ENCODE measurements at places on chromosomes 12 and 14.
A peak's percentile ranks its signal among the peaks of the same experiment; 100 is the strongest.

DNA sequence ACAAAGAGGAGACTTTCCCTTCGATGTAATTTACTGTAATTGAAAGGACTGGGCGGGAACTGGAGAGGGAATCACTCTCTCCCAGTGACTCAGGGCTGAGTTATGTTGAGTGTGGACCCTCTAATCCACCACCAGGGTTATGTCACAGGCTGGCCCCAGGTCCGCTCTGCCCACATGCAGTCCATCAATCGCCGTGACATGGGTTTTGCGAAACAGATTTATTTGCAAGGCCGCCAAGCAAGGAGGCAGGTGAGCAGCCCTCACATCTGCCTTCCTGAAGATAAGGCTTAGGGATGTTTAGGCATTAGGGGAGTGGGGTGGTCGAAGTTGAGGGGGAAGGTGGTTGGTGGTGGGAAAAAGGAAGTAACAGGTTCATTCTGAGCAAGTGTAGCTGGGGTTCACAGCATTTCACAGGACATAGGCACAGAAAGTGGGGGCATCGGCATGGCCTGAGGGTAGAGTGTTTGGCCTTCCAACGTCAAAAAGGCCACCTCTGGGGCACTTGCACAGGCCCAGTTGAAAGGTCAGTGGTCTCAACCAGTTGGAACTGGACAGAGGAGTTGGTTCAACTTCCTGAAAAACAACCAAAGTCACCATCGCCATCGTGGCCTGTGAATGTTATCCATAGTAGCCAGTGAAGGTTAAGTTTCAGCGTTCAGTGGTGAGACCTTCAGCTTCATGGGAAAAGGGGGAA, 66.9 kb downstream of the DNAH10 start:
- DNase-seq = no peak

GRCh38 chr14:60092526-60092920, 800 bp downstream of the PCNX4 start:
- no peak for DNase-seq

GRCh38 chr12:85424581-85425348, 144.7 kb downstream of the ALX1 start:
- DNase-seq = no peak

- no peak for DNase-seq
Observed at GRCh38 chr14:96746101-96746500, 51.1 kb upstream of the VRK1 start.

GRCh38 chr14:24145690-24146452, 539 bp downstream of the PSME2 start:
- DNase-seq = no peak

DNA sequence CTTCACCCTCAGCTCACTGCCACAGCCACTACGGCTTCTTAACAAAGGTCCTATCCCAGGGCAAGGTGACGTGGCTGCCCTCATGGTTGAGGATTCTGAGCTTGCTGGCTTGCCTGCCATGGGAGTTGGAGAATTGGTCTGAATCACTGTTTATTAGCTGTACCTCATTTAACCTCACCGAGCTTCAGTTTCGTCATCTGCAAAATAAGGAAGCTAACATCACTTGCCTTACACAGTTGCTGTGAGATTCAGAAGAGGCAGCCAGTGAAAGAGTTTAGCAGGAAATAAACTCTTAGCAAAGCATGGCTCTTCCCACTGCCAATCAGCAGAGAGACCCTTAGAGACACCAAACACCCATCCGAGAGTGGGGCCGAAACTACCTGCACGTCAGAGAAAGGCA, 90.1 kb upstream of the KCNA1 start:
- DNase-seq = no peak

DNA sequence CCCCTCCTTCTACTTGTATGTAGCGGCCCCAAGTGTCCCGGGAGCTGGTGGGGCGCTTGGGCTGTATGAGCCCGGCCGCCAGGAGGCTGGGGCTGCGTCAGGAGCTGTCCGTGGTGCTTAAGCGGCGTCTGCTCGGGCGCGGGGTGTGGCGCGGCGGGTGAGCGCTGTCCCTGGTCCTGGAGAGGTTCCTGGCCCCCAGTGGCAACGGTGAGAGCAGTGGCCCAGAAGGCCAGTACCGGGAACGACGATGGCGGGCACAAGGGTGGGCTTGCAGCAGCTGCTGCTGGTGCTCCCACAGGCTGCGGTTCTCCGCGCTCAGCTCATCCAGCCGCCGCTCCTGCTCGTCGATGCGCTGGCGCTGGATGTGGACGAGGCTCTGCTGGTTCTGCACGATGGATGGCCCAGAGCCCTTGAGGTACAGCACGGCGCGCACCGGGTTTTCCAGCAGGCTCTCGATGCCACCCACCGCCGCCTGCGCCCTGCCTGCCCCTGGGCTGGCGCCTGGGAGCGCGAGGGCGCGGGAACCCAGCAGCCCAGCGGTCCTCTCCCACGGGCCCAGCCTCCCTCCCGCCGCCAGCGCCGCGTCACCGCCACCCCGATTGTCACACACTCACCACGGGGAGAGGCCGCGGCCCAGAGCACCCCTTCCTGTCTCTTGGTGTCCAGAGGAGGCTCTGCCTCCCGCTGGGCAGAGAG, 41.9 kb upstream of the FKBP4 start:
- peak; percentile 59 for DNase-seq

DNA sequence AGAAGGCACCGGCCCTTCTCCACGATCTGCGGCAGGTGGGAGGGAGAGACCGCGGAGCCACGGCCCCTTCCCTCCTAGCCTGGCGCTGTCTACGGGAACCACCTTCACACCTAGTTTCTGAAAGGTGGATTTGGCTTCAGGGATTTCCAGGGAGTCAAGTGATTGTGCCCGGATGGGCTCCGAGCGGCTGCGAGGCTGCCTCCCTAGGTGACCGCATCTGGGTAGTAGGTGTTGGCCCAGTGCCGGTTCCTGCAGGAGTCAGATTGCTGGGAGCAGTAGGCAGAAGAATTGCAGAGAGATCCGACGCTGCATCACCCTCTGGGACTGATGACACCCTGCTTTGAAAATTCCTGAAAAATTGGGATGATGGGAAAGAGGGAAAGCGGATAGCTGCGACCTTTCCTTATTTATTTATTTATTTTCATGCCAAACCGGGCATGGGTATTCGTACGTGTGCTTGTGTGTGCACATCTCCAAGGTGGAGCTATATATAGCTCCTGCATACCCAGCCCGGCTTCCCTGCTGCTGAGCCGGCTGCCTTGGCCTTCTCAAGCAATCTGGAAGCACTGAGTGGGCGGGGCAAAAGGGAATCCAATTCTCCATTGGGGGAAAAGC, 1.1 kb downstream of the CNTN1 start:
- DNase-seq = peak; percentile 52

DNA sequence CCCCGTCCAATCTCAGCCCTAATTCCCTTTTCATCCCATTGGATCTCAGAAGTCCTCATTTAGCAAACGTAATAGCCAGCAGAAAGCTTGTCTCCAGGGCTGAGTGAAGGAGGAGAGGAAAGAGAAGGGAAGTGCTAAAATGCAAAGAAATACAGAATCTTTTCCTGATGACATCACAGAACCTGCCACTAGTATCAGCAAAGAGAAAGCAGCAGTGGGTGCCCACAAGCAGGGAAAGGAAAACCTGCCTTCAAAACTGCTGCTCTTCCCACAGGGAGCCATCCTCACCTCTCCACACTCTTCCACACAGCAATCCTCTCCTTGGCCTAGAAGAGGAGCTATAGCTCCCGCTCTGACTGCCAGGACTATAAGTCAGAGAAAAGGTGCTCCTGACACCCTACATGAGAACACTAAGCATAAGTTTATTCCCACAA, 11.3 kb downstream of the MED13L start:
- no peak for DNase-seq

GRCh38 chr14:100729982-100730381, 3.3 kb downstream of the DLK1 start:
- DNase-seq = no peak

GRCh38 chr14:68734231-68734732, 58.6 kb downstream of the ZFP36L1 start:
- DNase-seq = no peak

DNA sequence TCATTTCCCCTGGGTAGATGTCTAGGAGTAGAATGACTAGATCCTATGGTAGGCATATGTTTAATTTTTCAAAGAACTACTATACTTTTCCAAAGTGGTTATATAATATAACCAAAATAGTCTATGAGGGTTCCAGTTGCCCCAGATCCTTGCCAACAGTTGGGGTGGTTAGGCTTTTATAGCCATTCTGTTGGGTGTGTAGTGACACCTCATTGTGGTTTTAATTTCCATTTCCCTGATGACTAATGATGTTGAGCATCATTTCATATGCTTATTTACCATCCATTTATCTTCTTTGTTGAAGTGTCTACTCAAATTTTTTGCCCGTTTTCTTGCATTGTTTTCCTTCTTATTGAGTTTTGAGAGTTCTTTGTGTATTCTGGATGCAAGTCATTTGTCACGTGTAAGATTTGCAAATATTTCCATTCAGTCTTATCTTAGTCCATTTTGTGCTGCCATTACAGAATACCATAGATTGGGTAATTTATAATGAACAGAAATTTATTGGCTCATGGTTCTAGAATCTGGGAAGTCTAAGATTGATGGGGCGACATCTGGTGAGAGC, 4.7 kb downstream of the SYNE2 start:
- DNase-seq = no peak

- DNase-seq = no peak
Observed at GRCh38 chr12:56336361-56337167, 2.1 kb upstream of the IL23A start.

DNA sequence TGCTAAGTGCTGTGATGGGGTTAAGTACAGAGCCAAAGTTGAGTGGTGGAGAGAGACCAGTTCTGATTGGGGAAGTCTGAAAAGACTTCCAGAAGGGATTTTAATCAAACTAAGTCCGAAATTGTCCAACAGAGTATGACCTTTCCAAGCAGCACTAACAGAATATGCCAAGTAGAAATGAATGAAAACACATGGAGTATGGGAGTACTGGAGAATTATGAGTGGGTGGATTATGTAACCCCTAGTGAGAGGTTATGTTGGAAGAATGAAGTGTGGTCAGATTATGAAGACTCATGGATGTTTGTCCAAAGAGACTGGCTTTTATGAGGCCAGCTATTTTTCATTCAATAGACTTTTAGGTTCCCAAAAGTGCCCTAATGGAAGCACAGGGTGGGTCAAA, 94.0 kb upstream of the PLEKHA5 start:
- no peak for DNase-seq

DNA sequence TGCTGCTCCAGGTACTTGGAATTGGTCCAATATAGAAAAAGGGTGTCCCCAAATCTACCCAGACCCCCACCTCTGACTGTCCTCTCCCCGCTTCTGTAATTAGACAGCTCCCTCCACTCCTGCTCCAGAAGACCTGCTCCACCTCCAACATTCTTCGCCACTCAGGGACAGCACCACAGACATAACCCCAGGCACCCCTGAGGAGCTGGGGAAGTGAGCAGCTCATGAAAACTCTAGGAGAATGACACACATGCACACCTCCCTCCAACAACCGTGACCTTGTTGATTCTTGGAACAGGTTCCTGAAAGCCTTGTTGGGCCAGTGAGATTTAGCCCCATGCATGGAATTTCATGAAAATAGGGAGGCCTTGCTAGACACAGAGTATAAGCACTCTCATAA, 8.2 kb downstream of the KRT4 start:
- no peak for DNase-seq

GRCh38 chr14:29893989-29894388, 33.7 kb downstream of the PRKD1 start:
- no peak for DNase-seq

DNA sequence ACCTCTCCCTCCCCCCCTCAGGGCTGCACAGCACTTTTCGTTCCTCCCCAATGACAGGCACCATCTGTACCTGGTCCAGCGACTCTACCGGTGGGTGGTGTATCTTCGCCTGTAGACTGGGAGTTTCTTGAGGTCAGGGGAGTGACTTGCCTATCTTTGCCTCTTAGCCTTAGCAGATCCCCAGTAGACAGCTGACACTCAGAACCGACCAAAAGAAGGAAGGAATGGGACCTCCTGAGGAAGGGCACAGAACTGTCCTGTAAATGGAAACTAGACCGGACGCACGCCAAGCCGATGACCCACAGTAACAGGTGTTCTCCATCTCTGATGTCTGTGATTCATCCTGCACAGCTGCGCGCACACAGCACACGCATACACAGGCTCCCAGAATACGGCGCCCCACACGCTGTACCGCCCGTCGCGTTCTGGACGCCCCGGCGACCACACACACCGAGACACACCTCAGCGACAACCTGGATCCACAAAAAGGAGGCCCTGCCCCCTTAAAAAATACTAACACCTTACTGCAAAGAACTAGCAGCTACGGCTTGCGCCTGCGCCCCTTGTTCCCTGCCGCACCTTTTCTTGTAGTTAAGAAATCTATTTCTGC, 673 bp upstream of the TTC9 start:
- DNase-seq = no peak

DNA sequence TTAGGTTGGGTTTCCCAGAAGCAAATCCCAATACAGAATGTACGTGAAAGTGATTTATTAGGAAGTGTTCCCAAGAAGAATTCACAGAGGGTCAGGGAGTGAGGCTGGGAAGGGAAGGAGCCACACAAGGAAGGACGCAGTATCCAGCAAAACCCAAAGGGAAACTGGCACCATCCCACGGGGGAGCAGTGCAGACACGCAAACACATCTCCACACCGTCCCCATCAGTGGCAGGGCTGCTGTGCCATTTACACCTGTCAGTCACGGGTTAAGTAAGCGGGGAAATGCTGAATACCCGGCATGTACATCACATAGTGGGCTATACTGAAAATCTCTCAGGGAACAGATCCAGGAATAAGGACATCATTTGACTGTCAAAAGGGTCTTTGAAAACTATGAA, 93.9 kb downstream of the SLC38A1 start:
- DNase-seq = no peak

GRCh38 chr12:94020335-94020734, 128.0 kb upstream of the PLXNC1 start:
- no peak for DNase-seq

- DNase-seq = no peak
Observed at GRCh38 chr12:7047306-7047705, 13.2 kb upstream of the C1S start.

DNA sequence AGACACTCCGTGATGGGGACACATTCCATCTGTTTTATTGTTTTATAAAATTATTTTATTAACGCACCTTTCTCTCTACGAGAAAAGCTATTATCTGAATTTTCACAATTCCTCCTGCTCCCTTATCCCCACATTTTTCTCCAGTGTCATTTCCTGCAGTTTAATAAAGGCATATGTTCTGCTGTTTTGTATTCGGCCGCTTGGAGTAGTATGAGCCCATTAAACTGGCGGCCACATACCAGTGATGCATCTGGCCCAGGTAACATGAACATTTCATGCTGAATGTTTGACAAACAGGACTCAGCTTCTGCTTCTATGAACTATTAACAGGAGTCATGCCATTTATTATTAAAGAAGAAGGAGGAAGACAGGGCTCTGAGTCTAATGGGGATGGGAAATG, 511.0 kb downstream of the TMEM121 start:
- DNase-seq = no peak

- DNase-seq = no peak
Observed at GRCh38 chr12:72839696-72840095, 567.5 kb downstream of the TRHDE start.

GRCh38 chr12:45789025-45789424, 59.5 kb downstream of the ARID2 start:
- no peak for DNase-seq

DNA sequence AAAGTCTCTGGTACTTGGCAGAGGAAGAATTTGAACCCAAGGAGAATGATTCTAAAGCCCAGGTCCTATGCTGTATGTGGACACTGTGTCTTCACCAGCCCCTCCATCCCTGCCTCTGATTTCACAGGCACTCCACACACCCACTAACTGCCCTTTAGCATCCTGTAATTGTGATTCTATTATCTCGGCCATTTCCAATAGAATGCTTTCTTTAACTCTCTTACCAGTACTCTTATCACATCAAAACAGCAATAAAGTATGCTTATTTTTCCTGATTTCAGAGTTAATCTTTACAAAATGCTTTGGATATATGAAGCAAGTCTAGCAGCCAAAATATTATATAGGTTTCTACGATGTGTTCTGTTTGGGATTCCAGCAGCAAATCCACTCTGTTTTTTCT, 37.9 kb upstream of the BTG1 start:
- no peak for DNase-seq
